ENCODE measurements at places on chromosomes 12 and 14.

GRCh38 chr12:50026691-50027090 lies 1.4 kb upstream of the RACGAP1 start:
- DNase-seq, result no peak

DNA sequence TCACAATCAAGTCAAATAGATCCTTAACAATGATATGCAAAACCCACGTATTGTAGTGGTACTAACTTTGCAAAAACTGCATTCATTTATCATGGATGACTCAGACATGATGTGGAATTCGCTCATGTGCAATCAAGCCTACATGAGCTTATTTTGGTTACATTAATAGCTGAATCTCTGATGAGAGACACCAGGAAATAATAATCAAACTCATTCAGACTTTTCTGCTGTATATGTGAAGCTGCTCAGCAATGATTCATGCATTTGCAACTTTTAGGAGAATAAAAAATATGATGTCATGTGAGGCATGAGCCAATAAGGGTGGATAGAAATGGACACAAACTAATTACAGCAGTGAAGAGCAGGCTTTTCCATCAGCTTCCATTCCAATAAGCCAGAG lies 1075.8 kb upstream of the TMEM132C start:
- DNase-seq, result no peak

DNA sequence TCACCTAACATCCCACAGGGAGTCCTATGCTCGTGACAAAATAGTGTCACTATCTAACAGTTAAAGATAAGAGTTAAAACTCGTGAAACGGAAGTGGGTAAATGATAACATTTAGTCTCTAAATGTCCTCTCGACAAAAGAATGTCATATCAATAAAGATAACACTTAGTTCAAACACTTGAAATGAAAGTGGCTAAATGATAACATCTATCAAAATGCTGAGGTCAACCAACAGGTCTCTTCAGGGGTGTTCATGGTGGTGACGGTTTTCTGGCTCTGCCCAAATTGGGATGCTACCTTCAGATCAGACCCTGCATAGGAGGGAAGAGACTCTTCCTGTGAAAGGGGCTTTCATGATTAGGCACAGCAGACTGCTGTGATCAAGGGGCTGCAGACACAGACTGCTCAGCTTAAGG lies 22.1 kb downstream of the IL26 start:
- no peak for DNase-seq

DNA sequence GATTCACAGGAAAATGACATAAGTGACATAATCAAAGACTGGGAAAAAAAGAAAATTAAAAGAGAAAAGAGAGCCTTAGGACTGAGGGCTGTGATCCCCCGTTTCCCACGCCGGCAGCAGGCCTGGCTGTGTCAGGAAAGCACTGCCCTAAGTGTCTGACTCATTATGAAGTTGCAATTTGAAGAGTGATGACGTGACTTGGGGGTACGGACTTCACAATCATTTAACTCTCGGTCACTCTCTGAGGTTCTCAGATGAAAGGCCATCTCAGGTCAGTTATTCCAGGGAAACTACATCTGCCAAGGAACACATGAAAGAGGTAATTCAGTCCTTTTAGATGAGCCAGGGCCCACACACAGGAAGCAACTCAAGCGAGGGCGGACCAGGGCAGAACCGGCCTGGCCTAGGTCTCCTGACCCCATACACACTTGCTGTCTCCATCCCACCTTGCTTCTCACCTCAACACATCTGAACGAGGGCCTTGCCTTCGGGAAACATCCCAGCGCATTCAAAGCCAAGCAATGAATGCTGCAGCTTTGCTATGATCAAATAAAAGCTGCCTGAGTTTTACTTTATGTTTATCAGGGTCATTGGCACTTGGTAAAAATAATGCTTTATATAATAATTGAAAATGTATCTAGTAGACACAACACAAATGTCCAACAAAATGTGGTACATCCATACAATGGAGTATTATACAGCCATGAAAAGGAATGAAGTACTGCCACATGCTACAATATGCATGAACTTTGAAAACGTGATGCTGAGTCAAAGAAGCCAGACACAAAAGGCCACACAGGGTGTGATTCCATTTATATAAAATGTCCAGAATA lies 2.7 kb downstream of the SSH1 start:
- no peak for DNase-seq

DNA sequence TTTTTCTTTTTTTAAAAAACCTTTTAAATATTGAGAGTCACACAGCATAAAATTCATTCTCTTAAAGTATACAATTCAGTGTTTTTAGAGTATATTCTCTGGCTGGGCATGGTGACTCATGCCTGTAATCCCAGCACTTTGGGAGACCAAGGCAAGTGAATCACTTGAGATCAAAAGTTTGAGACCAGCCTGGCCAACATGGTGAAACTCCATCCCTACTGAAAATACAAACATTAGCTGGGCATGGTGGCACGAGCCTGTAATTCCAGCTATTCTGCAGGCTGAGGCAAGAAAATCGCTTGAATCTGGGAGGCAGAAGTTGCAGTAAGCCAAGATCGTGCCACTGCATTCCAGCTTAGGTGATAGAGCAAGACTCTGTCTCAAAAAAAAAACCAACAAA lies 68.4 kb upstream of the BCAT1 start:
- no peak for DNase-seq

DNA sequence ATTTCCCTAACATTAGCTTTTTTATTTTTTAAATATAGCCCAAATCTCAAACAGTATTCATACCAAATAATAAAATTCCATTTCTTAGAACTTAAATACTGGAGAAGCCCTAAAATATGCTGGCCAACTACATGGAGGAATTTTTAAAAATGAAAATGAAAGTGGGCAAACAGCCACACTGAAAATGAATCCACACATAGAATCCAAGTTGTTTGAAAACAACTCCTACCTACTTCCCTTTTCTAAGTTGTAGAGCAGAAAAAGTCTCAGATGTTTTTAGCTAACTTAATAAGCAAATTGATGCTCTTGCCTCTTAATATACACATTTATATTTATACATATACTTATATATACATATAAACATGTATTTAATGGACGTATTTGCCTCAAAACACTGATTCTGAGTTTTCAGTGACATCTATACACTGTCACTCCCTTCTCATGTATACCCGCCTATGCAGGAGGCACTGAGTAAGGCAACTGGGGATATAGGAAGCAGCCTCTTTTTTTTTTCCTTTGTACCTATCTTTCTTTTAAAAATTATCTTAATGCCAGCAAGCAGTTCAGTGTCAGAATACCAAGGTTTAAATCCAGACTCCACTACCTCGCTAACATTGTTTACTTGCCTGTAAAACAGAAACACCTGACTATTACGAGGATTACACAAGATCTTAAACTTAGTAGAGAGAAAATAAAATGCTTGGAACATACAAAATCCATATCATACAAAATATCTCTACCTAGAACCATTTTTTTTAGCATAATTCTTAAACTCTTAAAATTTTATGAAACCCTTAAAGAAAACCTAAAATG lies 13.3 kb downstream of the DICER1 start:
- no peak for DNase-seq

GRCh38 chr14:57031474-57031873 lies 221.2 kb upstream of the OTX2 start:
- DNase-seq, result no peak

- no peak for DNase-seq
These were observed 10.6 kb downstream of the FAR2 start for GRCh38 chr12:29159661-29160060.

- no peak for DNase-seq
These were observed 72.2 kb downstream of the TGFB3 start for GRCh38 chr14:75909630-75910029.

DNA sequence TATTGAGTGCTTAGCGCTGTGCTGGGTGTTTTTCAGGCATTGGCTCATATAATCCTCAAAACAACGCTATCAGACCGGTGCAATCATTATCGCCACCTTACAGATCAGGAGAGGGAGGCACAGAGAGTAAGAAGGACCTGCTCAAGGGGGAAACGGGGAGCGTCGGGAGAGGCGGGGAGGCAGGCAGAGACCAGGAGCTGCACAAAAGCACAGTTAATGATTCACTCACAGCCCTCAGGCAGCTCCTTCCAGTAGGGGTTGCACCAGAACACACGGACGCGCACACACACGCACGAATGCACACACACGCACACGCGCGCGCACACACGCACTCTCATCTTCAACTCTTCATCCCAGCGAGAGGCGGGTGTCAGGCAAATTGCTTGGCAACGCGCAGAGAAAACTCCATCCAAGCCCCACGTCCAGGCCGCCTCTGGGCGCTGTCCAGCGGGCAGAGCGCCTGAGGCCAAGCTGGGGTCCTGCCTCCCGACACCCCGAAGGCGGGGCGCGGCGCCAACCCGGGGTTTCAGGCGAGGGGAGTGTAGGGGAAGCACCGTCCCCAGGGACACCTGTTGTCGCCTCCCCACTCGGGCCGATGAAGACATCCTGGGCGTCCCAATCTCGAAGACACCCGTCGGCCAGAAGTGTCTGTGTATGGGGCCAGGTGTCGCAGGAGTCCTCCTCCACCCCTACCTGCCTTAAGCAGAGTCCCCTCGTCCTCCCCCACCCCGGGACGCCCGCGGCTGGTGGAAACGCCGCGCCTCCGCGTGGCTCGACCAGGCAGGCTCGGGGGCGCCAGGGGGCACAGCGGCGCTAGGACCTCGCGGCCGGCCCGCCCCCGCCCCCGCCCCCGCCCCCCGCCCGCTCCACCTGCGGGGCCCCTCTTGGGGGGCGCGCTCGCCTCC lies 35.5 kb upstream of the STON2 start:
- no peak for DNase-seq

- no peak for DNase-seq
These were observed 404.1 kb downstream of the RAD51B start for GRCh38 chr14:68223631-68224030.

DNA sequence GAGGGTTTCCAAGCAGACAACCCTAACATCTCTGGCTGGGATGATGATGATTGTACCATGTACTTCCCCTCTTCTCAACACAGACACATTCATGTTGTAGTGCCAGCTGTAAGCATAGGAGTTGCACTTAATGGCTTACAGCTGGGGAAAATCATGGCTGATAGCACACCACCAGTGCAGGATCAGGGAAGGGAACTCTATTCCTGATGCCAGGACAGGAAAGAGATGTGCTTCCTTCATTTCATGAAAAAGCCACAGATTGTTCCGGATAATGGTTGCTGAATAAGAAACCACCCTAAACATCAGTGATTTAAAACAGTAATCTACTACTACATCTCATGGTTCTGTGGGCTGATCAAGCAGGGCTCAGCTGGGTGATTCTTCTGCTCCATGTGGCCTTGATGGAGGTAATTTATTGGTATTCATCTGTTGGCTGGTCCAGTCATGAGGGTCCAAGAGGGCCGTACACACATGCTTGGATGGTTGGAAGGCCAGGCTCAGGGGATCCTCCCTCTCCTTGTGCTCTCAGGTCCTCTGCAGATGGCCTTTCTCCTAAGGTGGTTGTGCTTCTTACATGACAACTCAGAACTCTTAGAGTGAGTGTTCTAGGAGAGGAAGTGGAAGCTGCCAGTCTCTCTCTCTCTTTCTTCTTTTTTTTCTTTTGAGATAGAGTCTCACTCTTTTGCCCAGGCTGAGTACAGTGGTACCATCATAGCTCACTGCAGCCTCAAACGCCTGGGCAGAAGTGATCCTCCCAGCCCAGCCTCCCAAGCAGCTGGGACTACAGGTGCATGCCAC lies 16.5 kb downstream of the TRAF3 start:
- no peak for DNase-seq

DNA sequence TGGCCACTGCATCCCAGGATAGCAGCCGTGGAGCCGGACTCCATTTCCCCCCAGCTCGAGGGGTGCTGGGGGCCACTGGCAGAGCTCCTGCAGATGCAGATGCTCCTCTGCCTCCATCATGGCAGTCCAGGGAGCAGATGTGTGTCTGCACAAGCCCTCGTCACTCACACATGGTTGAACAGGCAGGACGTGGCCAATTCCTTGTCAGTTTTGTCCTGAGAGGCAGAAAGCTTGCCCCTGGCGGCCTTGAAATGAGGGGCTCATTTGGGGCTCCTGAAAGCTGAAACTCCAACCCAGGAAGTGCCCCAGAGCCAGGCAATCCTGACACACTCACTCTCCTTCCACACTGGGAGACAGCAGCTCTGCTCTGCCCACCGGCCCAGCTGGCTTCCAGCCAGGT lies 100.9 kb upstream of the C14orf180 start:
- no peak for DNase-seq

DNA sequence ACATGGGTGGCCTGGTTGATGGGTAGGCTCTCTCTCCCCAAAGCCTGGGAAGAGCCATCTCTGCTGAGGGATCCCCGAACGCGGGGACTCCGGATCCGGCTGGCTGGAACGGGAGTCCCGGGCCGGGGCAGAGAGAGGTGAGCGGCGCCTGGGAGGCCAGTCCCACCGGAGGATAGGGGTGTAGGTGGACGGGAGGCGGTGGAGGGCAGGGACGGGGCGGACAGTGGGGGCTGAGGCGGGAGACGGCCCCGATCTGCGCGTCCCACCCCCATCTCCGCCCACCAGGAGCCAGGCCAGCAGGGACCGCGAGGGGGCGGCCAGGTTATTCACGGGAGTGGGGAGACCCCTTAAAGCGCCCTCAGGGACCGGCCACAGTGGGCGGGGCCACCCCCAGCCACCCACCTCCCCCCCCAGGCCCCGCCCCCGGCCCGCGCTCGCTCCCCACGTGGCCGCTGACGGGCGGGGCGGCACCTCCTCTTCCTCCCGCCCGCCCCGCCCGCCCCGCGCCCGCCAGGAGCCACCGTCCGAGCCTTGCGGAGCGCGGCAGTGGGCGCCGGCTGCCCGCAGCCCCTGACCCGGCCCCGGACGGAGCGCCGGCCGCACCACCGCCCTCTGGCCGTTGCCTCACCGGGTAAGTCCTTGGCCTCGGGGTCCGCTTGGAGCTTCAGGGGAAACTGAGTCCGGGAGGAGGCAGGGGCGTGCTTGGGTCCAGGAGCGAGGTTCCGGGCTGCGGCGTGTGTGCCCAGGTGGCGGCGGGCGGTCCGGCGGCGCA lies at the start of gene INF2:
Gene INF2 (plus strand): TSS at position 510 of the 772 bp plus-strand sequence. CDS start 11,748 bp downstream, outside the sequence.
- no peak for DNase-seq

- DNase-seq, result no peak
These were observed 24.3 kb downstream of the CNOT2 start for GRCh38 chr12:70267550-70267949.

DNA sequence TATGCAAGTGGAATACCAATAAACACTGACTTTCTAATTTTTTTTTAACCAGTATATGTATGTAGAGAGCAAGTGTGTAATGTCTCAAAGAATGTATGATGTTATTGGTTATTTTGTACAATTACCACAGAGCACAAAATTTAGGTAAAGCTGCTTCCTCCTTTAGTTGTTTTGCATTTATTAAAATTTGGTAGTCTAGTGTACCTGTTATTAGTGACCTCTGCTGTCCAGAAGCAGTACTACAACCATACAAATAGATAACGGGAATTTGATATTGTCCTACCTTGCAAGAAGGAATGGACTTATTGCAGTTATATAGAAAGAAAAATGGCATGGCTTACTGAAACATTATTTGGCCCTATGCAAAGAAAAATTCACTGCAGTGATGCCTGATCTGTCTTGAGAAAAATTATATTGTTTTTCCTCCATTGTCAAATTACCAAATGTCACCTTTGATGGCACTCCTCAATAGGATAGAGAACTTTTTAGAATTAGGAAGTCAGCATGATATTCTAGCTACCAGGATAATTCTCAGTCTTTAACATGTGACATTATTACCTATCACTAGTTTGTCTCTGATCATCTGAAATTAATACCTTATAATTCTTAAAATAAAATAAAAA lies 153.9 kb upstream of the RMST start:
- DNase-seq, result no peak

Measured in cortex of kidney (tissue), 1 donor.